ENCODE measurements at places on chromosomes 12 and 14. TPM values are rescaled to one million over a fixed set of nuclear protein-coding genes. Genes with fewer than 3 reads are reported as not detected.

Gene RD3L
- total RNA-seq, result not detected

Gene TARBP2
- total RNA-seq, result 38.3 TPM

Gene AMN1
- 16.6 TPM for total RNA-seq

Gene SERPINA12
- not detected for total RNA-seq

- DNase-seq, result no peak
These were observed 34.2 kb upstream of the GCH1 start for GRCh38 chr14:54936816-54937215.

DNA sequence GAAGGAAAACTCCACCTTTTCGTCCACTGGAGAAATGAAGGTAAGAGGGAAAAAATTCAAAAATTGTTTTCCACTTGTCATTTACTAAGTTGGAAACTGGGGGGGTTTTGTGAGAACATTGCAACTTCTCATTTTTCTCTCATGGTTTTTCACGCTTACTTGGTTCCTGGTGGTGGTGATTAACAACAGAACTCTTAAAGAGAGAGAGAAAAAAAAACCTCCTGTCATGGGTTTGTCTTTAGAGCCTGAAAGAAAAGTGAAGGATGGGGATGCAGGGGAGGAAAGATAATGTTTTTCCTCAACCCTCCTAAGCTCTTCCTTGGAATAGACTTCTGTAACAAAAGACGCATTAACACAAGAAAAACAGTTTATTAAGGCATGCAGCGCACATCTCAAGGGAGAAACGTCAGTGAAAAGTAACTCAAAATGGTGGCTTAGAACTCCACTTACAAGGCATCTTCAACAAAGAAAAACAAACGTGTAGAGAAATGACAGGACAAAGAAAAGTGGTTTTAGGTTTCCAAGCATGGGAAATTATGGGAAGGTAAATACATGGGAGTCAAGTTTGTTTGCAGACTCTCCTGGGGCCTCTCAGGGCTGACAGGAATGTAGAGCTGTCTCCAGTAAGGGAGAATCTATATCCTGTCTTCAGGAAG, 81.9 kb upstream of the ATF7IP start:
- no peak for DNase-seq

DNA sequence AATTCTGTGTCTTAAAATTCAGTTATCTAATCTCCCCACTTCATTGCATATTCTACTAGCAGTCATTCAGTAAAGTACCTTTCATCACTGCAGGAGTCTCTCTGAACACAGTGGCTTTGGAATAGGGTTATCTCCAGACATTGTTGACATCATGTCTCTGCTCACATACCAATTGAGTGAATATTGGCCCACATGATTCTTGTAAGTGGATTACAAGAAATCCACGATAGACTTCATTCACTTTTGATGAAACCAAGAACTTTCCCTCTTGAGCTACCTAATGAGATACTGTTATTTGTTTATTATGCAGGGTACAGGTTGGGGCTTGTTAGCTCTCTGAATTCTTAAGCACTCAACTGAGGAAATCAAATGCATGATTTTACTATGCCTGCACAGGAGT, 284.9 kb downstream of the RAD51B start:
- DNase-seq, result no peak

DNA sequence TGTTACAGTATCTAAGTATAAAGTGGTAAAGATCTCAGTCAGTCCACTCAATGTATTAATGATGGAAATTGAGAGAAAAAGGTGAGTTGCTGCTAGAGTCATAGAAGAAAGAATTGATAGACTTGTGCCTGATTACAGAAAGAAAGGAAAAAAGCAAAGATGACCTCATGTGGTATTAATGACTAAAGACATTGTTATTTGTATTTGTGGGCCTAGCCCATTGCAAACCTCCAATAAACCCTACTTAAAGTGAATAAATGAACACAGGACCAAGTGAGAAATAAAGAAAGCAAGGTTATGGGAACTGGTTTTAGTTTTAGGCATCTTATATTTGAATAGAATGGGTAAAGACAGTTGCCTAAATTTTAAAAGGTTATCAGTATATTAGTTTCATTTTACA, 105.5 kb downstream of the SYT1 start:
- DNase-seq, result no peak

- DNase-seq, result no peak
These were observed 29.1 kb downstream of the CCDC88C start for GRCh38 chr14:91388551-91388975.

DNA sequence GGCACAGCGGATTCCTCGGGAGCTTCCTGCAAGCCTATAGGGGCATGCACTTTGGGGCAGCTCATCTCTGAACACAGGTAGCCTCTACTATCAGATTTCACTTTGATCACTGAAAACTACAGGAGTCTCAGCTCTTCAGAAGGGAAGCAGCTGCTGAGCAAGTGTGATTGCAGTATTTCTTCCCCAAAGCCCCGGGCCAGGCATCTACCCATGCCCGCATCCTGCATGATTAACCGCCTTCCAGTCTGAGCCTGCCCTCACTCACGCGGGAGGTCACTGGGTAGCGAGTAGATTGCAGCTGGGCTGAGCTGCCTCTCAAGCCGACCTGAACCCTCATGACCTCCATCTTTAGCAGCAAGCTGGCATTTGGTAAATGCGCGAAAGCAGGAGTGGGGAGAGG, 334.7 kb downstream of the DPF3 start:
- no peak for DNase-seq

- DNase-seq, result no peak
These were observed 114.4 kb upstream of the TMEM233 start for GRCh38 chr12:119479121-119479561.

GRCh38 chr14:71354801-71355200, 447.5 kb downstream of the PCNX1 start:
- DNase-seq, result no peak

GRCh38 chr12:126447346-126447745, 1382.1 kb downstream of the AACS start:
- no peak for DNase-seq

GRCh38 chr14:90294872-90295271, 36.9 kb downstream of the NRDE2 start:
- DNase-seq, result no peak

DNA sequence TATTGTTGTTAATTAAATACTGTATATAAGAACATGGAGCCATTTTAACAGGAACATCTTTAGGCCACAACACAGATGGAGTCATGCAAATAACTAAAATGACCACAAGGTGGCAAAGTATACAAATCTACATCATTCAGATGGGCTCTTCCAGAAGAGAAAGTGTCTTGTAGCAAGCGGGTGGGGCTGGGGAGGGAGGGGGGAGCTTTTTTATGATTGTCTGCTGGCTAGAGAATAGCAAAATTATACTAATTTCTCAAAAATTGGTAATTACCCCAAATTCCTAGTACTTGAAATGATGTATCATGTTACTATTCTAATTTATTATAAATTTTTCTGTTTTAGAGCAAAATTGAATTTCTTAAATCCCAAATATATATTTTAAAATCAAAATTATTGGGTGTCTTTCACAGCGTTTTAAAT, 378.7 kb downstream of the PRKD1 start:
- DNase-seq, result no peak

DNA sequence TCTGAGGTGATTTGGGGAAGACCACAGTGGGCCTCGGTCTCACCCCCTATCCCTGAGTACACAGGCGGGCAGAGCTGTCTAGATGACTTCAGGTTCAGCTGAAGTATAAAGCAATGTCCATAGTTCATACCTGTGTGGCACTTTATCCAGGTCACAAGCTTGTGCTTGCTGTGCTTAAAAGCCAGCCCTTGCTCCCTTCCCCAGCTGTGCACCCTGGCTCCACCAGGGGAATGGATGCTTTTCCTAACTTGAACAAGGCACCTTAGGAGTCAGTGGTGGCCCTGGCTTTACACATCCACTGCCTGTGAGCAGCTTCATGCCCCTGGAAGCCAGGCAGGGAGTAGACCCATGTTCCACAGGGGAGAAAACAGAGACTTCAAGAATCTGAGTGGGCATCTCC, 5.5 kb downstream of the CARMIL3 start:
- DNase-seq, result no peak
